Trophoblast cell (in vitro differentiated cells and primary cell): ENCODE measurements at places on chromosomes 2 and 18.

DNA sequence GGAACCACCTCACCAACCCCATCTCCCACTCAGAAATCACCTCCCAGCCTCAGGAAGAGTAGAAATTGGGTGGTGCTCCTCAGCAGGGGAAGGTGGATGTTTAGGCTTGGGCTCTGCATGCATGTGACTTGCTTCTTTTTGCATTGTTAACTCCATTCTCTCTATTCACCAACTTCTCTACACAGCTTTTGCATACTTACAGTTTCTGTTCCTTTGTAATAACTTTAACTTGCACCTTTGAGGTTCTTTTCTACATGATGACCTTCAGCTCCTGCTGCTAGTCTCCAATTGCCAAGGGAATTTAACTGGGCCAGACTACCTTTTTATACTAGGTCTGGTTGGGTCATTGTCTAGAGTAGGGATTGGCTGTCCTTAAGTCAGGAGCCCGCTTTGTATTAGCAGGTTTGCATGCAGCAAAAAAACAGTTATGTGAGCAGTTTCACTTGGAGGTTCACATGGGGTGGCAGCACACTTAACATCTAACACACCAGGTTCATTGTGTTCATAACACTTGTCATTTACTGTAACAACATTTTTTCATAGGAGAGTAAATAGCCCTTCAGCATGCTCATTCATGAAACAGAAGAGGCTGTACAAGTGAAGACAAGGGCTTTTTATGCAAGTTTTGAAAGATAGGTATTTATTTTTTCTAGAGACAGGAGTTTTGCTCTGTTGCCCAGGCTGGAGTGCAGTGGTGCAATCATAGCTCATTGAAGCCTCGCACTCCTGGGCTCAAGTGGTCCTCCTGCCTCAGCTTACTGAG is 12.0 kb downstream of the MRPL35 start:
- DNase-seq: no peak

DNA sequence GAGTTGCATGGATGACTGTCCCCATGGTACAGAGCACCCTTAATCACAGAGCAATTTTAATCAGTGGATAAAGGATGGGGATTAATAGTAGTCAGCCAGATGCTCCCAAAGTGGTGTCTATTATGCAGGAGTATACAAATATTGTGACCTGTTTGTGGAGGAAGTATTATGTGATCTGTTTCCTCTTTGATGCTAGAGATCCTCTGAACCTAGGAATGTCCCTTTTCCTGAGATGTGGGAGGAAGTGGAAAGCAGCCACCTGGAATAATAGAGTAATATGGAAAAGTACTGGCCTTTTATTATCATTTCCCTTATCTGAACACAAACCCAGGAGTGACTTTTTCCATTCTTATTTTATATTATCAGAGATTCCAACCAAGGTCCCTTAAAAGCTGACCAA is 94.2 kb upstream of the EFEMP1 start:
- no peak for DNase-seq

GRCh38 chr2:176135035-176135440 is 5.5 kb downstream of the HOXD8 start:
- DNase-seq: no peak

DNA sequence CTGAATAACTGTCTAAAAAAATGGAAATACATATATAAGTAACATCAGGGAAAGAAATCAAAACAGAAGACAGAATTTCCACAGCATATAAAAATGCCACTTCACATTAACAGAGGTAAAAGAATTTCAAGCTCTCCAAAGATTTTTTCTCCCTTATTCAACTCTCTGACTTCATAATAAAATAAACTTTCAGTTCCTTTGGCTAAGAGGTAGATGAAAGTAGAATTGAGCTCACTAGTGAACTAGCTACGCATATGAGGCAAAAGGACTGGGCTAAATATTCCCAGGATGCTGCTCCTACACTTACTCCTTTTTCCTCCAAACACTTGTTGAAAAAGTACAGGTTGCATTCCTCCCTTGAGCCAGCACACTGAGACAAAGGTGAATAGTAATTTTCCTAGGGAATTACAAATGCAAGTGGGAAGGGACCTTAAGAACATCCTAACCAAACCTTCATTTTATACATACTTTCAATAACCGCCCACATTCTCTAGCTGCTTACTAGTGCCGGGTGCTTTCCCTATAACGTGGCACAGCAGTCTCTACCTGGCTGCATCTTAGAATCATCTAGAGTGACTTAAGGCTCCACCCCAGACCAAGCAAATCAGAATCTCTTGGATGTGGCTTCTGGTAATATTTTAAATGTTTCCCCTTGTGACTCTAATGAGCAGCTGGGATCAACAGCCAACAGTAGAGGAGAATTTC is 136.6 kb downstream of the MTCL1 start:
- peak; percentile 93 for DNase-seq

DNA sequence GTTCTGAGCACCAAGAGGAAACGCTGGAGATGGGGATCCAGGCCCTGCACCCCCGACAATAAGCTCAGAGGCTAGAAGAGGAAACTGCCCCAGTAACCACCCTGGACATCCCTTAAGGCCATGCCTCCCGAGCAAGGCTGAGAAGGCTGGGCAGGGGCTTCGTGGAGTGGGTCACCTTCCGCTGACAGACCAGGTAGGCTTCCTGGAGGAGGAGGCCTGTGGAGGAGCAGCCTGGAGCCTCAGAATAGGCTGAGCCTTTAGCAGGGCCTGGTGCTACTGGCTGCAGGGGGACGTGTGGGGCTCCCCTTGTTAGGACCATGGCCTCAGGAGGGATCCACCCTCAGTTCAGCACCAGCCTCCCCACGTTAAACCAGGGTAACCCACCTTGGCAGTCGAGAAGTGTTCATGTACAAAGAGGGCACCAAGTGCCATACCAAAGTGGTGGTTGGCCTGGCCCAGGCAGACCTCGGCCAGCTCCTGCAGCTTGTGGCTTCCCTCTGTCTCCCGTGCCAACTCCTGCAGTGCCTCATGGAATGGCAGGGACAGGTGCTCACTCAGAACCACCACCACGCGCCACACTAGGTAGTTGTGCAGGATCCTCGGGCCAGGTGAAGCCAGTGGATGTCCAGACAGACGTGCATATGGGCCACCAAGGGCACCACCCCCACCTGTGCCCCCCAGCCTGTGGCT is 28.5 kb upstream of the ALPP start:
- DNase-seq: no peak

DNA sequence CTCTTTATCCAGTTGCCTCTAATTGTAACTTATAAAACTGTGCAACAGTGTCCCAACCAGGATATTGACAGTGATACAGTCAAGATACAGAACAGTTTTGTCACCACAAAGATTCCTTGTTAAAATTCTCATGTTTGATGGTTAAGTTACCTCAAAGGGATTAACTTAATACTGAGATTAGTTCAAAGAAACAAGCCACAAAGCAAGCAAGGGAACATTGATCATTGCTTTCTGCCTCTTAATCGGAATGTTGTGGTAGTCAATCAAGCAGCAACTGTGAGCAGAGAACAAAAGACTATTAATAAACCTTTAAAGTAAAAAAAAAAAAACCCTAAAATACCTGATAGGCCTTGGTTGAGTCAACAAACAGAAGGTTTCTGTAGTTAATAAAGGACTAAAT is 352.3 kb downstream of the PARD3B start:
- no peak for DNase-seq

GRCh38 chr2:26982102-26982742 is 11.8 kb downstream of the MAPRE3 start:
- DNase-seq: no peak

DNA sequence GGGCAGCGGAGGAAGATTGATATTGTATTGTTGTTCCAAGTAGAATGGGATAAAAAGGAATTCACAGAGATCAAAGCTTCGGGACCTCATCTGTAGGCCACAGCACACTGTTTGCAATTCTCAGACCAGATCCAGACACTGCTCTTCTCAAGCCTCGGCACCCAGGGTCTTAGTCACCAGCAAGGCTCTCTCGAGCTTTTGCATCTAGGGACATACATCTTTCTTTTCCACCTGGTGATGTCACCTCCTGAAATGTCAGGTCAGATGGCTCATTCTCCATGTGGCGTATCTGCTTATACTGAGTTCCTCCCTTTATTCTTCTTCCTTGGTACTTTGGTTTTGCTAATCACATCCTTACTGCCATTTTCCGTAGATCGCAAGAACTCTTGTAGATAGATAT is 42.9 kb upstream of the SNTG2 start:
- no peak for DNase-seq
